Cardiac fibroblast (primary cell): ENCODE measurements at places on chromosomes 1 and 21.
A peak's percentile ranks its signal among the peaks of the same experiment; 100 is the strongest.

DNA sequence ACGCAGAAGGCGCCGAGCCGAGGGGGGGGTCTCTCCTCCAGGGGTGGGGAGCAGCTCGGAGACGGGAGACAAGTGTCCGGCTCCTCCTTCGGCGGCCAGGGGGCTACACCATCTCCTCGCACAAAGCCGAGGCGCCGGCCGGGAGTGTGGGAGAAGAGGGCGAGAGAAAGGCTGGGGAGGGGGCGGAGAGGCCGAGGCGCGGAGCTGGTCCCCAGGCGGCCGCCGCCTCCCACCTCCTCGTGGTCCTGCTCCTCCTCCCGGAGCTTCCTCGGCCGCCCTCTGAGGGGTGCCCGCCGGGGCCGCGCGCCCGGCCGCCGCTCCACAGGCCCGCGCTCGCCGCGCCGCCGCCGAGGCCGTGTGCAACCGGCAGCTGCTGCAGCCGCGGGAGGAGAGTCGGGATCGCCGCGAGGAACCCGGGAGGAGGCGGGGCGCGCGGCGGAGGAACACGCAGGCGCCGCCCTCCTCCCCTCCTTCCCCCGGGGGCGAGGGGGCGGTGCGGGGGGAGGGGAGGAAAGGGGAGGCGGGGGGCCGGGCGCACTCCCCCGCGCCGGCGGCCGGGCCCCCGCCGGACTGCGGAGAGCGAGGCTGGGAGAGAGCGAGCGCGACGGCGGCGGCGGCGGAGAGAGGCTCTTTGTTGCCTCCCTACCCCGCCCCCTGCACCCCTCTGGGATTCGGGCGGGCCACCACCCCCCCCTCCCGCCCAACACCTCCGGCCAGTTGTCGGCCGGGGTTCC lies at the start of gene ENAH:
Gene ENAH (minus strand): TSS at position 395 of the 734 bp plus-strand sequence. CDS start 433 bp downstream, outside the sequence.
- DNase-seq = peak; percentile 91

- DNase-seq = no peak
Measured at GRCh38 chr1:106957795-106958194, 98.7 kb upstream of the PRMT6 start.

- DNase-seq = peak; percentile 45
Measured at GRCh38 chr1:86018283-86018923, 138.2 kb downstream of the COL24A1 start.

DNA sequence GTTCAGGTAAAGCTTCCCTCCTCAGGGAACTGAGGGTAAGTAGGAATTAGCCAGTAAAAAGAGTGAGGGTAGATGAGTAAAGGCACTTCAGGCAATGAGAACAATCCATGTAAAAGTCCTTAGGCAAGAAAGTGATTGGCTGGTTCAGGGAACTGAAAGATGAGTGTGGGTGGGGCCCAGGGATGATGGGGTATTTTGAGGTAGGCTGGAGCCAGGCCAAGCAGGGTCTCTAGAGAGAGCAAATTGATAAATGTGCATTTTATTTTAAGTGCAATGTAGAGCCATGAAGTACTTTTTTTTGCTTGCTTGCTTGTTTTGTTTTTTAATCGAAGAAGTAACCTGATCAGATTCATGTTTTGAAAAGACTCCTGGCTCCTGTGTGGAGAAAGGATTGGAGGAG lies 26.5 kb downstream of the OSBPL9 start:
- no peak for DNase-seq

- peak; percentile 55 for DNase-seq
Measured at GRCh38 chr1:228150461-228151179, 890 bp downstream of the GJC2 start.

GRCh38 chr1:98001764-98002163 lies 80.9 kb upstream of the DPYD start:
- DNase-seq = peak; percentile 58

GRCh38 chr1:230186003-230186863 lies 119.2 kb downstream of the GALNT2 start:
- DNase-seq = peak; percentile 91

- no peak for DNase-seq
Measured at GRCh38 chr1:56630786-56631185, 14.3 kb upstream of the PRKAA2 start.

GRCh38 chr1:110875216-110875731 lies 2.3 kb downstream of the CD53 start:
- DNase-seq = no peak

GRCh38 chr1:157700732-157701131 lies at the start of gene FCRL3:
Gene FCRL3, minus strand, starts transcription at chr1:157700769. Its CDS starts 280 bp downstream, at chr1:157700489.
- DNase-seq = no peak

GRCh38 chr1:114286179-114286578 lies 132.5 kb upstream of the SYT6 start:
- peak; percentile 19 for DNase-seq

- no peak for DNase-seq
Measured at GRCh38 chr1:57296726-57297250, 127.1 kb downstream of the DAB1 start.

DNA sequence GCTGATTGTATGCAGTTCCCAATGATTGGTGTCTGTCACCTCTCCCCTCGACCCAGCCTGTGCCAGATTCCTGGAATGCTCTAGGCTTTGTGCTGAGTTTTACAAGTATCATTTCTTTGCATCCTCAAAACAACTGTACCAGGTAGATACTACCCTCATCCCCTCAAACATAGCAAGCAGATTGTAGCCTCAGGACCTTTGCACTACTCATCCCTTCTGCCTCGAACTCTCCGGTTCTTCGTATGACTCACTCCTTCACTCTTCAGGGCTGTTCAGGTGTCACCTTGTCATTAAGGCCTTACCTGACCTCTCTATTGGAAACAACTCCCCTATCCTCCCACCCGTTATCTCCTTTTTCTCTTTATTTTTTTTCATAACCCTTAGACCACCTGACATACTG lies 8.0 kb downstream of the KCNC4 start:
- DNase-seq = no peak

DNA sequence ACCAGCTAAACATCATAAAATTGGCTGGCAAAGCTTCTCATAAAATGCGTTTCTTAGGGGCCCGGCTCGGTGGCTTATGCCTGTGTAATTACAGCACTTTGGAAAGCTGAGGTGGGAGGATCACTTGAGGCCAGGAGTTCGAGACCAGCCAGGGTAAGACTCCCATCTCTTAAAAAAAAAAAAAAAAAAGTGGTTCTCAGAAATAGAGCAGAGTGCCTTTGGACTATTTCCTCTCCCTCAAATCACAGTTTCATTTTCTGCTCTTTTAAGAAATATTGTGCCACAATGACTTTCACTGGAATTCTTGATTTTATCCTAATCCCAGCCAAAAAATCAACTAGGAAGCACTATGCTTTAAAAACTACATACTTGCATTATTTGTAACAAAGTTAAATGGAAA lies 13.3 kb downstream of the HSF2BP start:
- no peak for DNase-seq

- no peak for DNase-seq
Measured at GRCh38 chr1:233340966-233341516, 13.5 kb downstream of the MAP3K21 start.

DNA sequence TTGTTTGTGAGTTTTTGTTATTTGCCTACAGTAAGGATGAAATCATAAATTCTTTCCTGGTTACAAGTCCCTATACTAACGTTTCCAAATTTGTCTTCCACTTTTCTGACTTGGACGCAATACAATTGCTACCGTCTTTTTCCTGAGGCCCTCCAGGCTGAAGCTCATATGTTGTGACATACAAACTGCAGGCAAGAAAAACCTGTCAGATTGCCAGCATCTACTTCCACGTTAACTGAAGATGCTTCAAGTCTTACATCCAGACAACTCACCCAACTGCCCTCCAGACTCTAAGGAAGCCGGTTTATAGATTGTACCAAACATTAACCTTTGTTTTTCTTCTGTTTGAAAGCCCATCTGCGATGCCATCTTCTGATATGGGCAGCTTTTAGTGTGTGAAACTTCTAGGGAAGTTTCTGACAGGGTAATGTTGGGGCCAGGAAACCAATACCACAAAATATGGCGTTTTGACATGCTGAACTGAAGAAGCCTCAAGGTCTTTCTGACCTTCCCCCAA lies 21.4 kb upstream of the RNF11 start:
- DNase-seq = peak; percentile 89

DNA sequence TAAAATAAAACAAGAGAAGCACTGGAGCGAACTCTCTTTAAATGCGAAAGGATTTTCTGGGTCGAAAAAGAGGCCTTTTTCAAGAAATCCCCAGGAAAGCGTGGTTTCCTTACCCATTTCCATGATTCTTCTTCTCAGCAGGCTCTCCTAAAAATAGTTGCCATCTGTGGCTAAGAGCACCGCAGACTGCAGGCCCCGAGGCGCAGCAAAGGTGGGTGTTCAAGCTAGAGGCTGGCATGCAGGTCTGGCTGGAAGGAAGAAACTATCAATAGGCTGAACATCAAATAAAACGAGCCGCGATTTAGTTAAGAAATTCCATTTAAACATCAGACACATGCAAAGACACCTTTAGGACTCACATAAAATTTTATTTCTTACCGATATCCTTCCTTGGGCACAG lies 135.1 kb downstream of the ADAMTS1 start:
- DNase-seq = no peak

DNA sequence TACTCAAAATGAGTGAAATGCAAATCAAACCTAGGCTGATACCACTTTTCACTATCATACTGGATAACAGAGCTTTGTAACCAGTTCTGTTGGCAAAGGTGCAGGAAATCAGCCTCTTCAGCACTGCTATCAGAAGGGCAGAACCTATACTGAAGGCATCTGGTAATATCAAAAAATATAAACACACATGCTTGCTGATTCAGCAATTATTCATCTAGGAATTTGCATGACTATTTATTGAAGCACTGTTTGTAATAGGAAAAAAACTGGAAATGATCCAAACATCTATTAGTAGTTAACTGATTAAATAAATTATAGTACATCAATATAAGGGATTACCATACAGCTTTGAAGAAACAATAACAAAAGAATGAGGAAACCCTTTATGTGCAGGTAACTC lies 21.4 kb downstream of the ARHGAP29 start:
- no peak for DNase-seq

GRCh38 chr1:25800703-25801377 lies 847 bp downstream of the SELENON start:
- no peak for DNase-seq

GRCh38 chr1:232982238-232982944 lies 32.0 kb downstream of the NTPCR start:
- peak; percentile 32 for DNase-seq

GRCh38 chr1:211237579-211237978 lies 21.6 kb upstream of the RCOR3 start:
- no peak for DNase-seq

GRCh38 chr1:93002781-93003180 lies 41.5 kb upstream of the DIPK1A start:
- no peak for DNase-seq

GRCh38 chr1:226424221-226425003 lies 16.5 kb upstream of the PARP1 start:
- peak; percentile 44 for DNase-seq

DNA sequence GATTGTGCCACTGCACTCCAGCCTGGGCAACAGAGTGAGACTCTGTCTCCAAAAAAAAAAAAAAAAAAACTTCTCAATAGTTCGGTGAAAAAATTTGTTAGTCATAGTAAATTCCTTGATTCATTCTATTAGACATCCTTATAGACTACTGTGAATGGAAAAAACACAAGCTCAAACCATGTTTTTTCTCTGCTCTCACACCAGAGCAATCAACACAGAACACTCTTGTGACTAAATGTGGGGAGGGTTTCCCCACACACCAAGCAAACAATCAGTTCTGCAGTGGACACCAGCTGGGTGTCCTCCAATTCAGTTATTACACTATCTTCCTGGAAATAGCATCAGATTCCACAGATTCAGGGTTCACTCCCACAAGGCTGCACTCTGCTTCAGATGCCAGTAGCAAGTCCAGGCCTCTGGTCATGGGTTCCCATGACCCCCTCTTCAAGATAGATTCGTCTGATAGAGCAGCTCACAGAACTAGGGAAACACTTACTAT lies 69.1 kb upstream of the TEKT2 start:
- peak; percentile 35 for DNase-seq

GRCh38 chr1:170669107-170669445 lies 5.1 kb downstream of the PRRX1 start:
- no peak for DNase-seq

DNA sequence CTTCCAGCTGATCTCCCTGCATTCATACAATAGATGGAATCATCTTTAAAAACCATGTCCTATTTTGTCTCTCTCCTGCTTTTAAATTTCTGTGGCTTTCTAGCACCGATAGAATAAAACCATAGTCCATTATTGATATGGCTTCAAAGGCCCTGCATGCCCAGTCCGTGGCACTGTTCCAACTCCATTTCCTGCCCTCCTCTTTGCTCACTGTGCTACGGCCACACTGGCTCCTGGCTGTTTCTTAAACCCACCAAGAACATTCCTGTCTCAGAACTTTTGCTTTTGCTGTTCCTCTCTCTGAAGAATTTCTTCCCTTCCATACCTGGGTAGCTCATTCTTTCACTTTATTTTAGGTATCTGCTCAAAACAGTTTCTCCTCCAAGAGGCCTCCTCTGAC lies 7.2 kb downstream of the SLAMF1 start:
- peak; percentile 12 for DNase-seq

- no peak for DNase-seq
Measured at GRCh38 chr1:40414331-40414730, 35.9 kb upstream of the ZFP69B start.

DNA sequence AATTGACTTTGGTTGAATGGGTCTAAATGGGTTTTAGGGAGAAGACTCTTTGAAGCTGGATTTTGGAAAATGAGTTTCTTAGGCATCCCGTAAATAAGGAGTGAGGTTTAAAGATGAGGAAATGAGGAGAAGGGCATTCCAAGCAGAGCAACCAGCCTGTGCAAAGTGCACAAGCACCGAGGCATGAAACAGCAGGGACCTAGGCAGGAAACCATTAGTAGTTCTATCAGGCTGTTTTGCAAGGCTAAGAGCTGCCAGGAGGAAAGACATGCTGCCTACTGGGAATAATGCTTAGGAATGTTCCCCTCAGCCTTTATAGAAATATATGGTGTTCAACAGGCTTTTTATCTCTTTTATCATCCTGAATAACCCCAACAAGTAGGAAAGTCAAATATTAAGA lies 153.1 kb upstream of the FGGY start:
- peak; percentile 44 for DNase-seq

GRCh38 chr1:111745675-111746613 lies 6.7 kb upstream of the INKA2 start:
- DNase-seq = no peak

- DNase-seq = peak; percentile 76
Measured at GRCh38 chr1:35726450-35727433, 8.1 kb upstream of the C1orf216 start.

GRCh38 chr21:44331650-44332307 lies 7.4 kb downstream of the CFAP410 start:
- no peak for DNase-seq

DNA sequence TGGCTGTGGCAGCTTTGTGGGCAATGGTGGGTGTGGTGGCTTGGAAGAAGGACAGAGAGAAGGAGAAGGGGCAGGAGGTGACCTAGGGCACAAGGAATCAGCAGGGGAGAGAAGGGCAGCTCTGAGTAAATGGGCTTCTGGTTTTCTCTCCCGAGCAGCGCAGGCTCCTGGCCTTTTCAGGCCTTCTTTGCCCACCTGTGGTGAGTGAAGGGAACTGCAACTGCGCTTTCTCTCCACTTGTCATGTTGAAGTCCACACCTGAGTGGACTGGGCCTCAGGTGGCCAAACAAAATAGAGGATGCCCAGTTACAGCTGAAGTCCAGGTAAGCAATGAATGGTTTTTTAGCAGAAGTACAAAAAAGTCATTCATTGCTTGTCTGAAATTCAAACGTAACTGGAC lies 29.4 kb upstream of the KCNA10 start:
- peak; percentile 6 for DNase-seq
